ENCODE measurements at places on chromosomes 11 and 22. TPM values are rescaled to one million over a fixed set of nuclear protein-coding genes. Genes with fewer than 3 reads are reported as not detected.

DNA sequence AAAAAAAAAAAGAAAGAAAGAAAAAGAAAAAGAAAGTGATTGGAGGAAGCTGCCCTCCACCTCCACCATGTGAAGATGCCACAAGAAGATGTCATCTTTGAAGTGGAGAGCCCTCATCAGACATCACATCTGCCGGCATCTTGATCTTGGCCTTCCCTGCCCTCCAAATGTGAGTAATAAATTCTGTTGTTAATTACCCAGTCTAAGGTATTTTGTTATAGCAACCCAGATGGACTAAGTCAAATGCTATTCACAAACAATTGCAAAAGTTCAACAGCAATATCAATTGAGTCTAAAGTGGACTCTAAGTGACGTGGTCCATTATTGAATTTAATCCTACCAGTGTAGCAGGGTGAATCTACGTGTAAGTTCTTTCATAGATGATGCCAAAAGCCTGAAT lies 55.9 kb upstream of the NUP160 start:
- H3K4me1 ChIP-seq = no peaks in the 10 kb centered on the region
- no peak for DNase-seq
- H3K36me3 ChIP-seq = no peaks in the 10 kb centered on the region

Gene PMM1
- total RNA-seq = 40.8 TPM

Gene CCDC116
- not detected for total RNA-seq

DNA sequence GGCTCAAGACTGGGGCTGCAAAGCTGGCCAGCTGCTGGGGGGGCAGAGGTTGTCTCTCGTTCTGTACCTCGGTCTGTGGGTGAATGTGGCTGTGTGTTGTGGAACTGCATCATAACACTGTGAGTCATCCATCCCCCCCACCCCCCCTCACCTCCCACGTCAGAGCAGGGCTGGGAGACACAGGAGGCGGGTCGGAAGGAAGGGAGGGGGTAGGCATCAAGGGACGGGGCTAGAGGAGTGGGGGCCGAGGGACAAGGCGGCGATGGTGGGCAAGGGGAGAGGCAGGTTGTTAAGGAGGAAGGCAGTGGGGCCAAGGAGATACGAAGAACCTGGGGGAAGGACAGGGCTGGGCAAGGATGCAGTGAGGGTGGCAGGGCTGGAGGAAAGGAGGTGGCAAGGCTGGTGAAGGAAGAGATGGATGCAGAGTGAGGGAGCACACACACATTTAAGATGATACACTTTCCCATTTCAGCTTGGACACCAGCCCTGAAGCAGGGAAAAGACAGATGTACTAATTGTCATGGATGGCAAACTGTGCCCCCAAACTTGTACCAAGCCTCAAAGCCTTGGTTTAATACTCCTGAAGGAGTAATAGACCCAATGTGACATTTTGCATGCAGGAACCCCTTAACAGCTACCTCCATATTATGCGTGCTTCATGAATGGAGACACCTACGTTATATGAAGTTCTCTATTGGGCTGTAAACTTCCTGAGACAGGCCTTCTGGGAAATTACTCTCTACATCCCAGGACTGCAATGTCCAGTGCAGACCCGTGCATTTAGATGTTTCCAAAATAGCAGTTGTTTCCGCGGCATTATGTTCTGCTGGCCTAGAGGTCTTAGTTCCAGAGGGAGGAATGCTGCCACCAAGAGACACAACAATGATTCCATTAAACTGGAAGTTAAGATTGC lies at the start of gene YPEL4:
Gene YPEL4, minus strand, starts transcription at position 87 of the 913 bp plus-strand sequence. CDS start 2,805 bp downstream, outside the sequence.
- peak within 1 kb of the TSS; percentile 74 for H3K27ac ChIP-seq
- H3K4me3 ChIP-seq = peak within 1 kb of the TSS; percentile 42

- H3K27ac ChIP-seq = no peak overlapping the region
- no peaks in the 10 kb centered on the region for H3K36me3 ChIP-seq
- H3K4me3 ChIP-seq = no peak overlapping the region
- H3K4me1 ChIP-seq = no peaks in the 10 kb centered on the region
- H3K27me3 ChIP-seq = no peaks in the 10 kb centered on the region
These were observed 859.3 kb downstream of the BRD1 start for GRCh38 chr22:48968201-48968959.

GRCh38 chr11:65292890-65293289 lies 21.8 kb upstream of the CDC42EP2 start:
- no peak overlapping the region for H3K4me3 ChIP-seq
- no peaks in the 10 kb centered on the region for H3K27me3 ChIP-seq
- peak overlapping the region; percentile 82 for H3K27ac ChIP-seq
- H3K36me3 ChIP-seq = no peaks in the 10 kb centered on the region
- H3K4me1 ChIP-seq = peaks cover 82% of the 10 kb centered on the region

DNA sequence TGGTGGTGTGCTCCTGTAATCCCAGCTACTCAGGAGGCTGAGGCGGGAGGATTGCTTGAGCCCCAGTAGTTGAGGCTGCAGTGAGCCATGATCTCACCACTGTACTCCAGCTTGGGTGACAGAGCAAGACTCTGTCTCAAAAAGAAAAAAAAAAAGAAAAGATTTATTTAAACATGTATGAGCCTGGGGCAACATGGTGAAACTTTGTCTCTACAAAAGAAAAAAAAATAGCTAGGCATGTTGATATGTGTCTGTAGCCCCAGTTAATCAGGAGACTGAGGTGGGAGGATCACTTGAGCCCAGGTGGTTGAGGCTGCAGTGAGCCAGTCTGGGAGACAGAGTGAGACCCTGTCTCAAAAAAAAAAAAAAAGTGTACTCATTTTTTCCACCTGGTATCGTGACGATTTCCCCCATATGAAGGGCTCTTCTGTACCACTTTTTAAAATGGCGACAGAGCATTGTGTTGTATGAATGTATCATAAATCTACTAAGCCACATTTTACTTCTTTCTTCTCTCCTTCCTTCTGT lies 16.4 kb upstream of the KCTD14 start:
- H3K36me3 ChIP-seq = no peaks in the 10 kb centered on the region
- peak overlapping the region; percentile 3 for H3K27ac ChIP-seq
- DNase-seq = no peak

DNA sequence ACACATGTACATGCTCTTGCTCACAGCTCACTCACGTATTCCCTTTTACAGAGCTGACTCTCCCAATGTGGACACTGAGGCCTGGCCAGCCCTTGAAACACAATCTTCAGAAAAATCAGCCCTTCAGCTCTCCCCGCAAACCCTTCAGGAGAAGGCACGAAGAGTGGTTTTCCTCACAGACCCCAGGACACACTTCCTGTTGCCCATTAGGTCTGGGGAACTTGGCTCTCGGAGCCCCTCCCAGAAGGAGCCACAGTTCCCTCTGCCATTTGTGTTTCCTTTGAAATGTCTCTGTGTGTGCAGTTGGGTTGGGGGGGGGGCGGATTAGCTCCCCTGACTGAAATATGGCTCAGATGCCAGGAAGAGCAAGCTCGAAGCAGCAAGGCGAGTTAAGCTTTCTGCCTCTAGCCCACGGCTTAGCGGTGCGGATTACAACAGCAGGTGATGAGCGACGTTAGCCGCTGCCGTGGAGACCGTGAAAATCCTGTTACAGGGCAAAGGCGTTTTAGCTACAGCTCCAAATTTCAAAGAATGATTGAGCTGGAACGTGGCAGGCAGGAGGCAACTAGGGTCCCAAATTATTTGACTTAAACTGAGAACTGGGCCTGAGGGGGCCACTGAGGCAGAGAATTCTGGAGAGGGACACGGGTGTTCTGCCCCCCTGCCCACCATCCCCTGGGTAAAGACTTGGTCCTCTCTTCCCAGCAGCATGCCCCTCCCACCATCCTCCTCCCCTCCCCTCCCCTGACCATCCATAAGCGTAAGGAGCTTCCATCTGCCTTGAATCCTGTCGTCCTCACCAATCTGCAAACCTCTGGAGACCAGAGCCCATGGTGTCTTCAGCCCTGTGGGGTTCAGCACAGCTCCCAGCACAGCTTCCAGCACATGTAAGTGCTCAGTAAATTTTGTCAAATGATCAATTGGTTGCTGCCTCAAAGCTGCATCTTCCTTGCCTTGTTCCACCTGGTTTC lies 598.6 kb downstream of the BUD13 start:
- no peak overlapping the region for H3K27ac ChIP-seq
- H3K4me1 ChIP-seq = no peaks in the 10 kb centered on the region
- DNase-seq = peak; percentile 70
- no peaks in the 10 kb centered on the region for H3K36me3 ChIP-seq
- H3K4me3 ChIP-seq = no peak overlapping the region
- H3K27me3 ChIP-seq = no peaks in the 10 kb centered on the region

Gene DDTL
- total RNA-seq = not detected

Gene BLID
- total RNA-seq = 5.9 TPM

DNA sequence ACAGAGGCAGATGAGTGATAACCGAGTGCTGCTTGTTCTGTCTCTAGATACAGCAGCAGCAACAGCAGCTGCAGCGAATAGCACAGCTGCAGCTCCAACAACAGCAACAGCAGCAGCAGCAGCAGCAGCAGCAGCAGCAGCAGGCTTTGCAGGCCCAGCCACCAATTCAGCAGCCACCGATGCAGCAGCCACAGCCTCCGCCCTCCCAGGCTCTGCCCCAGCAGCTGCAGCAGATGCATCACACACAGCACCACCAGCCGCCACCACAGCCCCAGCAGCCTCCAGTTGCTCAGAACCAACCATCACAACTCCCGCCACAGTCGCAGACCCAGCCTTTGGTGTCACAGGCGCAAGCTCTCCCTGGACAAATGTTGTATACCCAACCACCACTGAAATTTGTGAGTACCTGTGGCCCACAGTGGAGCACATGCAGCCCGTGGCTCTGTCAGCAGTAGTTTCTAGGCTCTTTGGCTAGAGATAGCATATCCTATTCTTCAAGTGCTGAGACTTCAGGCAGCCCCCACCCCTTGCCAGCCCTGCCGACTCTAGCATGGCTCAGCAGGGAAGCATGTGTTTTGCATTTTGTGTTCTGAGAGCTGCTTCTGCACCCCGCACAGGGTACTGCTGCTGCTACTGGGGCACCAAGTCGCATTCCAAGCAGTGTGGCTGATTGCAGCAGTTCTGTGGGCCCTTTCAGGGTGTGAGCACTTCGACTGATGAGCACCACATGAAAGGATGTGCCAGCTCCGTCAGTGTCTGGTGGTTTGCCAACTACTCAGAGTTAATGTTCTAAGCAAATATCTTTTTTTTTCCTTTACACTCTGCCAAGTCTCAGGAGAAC lies 59.2 kb downstream of the MED15 start:
- H3K4me1 ChIP-seq = peaks cover 66% of the 10 kb centered on the region
- H3K36me3 ChIP-seq = peaks cover 53% of the 10 kb centered on the region
- H3K27me3 ChIP-seq = no peaks in the 10 kb centered on the region
- DNase-seq = no peak
- H3K27ac ChIP-seq = peak overlapping the region; percentile 71
- H3K4me3 ChIP-seq = no peak overlapping the region

Gene DMC1
- 12.3 TPM for total RNA-seq

GRCh38 chr11:129248618-129249017 lies 56.5 kb upstream of the ARHGAP32 start:
- H3K27ac ChIP-seq = no peak overlapping the region
- peaks cover 11% of the 10 kb centered on the region for H3K4me1 ChIP-seq
- no peaks in the 10 kb centered on the region for H3K27me3 ChIP-seq
- no peak for DNase-seq
- no peak overlapping the region for H3K4me3 ChIP-seq
- no peaks in the 10 kb centered on the region for H3K36me3 ChIP-seq

DNA sequence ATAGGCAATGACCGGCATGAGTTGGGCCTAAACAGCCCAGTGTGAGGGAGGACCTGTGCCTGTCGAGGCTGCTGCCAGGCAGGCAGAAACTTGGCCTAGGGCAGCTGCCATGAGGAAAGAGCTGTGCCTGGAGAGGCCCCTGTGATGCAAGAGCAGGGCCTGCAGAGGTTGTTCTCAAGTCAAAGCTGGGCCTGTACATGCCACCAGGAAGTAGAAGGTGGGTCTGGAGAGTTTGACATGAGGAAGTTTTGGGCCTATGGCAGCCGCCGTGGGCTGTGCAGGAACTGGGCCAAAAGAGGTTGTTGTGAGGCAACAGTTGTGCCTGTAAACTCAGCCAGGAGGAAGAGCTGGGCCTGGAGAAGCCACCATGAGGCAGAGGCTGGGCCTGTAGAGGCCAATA lies 43.2 kb downstream of the OR4C45 start:
- no peaks in the 10 kb centered on the region for H3K4me1 ChIP-seq
- no peaks in the 10 kb centered on the region for H3K27me3 ChIP-seq
- no peak for DNase-seq
- H3K4me3 ChIP-seq = no peak overlapping the region
- H3K27ac ChIP-seq = no peak overlapping the region

GRCh38 chr11:68838572-68838964 lies 3.1 kb downstream of the CPT1A start:
- peak overlapping the region; percentile 98 for H3K4me3 ChIP-seq
- H3K4me1 ChIP-seq = peaks cover 62% of the 10 kb centered on the region
- no peaks in the 10 kb centered on the region for H3K36me3 ChIP-seq
- no peaks in the 10 kb centered on the region for H3K27me3 ChIP-seq
- no peak for DNase-seq

GRCh38 chr11:131465746-131466145 lies 95.3 kb downstream of the NTM start:
- DNase-seq = no peak
- H3K36me3 ChIP-seq = no peaks in the 10 kb centered on the region
- no peaks in the 10 kb centered on the region for H3K27me3 ChIP-seq

DNA sequence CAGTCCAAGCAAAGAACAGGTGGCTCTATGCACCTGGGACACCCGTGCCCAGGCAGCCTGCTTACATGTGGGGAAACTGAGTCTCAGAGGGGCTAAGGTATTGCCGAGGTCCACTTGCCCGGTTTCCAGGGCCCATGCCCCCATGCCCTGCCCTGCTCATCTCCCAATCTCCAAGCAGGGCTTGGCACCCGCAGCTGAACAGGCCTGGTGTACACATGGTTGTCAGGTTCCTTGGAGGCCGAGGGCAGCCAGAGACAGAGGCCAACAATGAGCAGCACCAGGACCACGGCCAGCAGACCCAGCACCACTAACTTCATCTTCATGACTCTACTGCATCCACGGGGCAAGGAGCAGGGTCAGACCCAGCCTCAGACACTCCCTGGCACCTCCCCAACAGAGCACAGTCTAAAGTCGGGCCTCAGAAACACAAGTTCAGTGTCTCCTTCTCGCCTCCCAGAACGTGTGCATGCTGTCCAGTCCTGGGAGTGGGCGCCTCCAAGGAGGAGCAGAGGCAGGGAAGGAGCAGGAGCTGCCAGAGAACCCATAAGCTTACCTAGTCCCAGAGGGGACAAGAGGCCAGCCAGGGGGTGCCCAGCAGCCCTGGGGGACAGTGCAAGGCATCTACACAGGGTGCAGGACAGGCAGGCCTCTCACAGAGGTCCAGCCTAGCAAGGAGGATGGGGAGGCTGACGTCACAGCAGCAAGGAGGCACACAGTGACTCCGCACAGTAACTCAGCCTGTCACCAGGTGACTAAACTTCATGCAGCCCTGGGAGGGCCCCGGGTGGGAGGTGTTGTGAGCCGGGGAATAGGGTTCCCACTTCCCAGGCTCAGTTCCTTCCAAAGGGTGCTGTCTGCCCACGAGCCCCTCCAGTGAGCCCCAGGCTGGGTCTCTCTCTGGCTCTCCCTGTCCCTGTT lies 20.2 kb upstream of the RGL4 start:
- no peak for DNase-seq
- H3K4me3 ChIP-seq = no peak overlapping the region
- no peaks in the 10 kb centered on the region for H3K4me1 ChIP-seq
- no peaks in the 10 kb centered on the region for H3K36me3 ChIP-seq

- no peaks in the 10 kb centered on the region for H3K4me1 ChIP-seq
- H3K4me3 ChIP-seq = no peak overlapping the region
- no peak for DNase-seq
- no peaks in the 10 kb centered on the region for H3K36me3 ChIP-seq
These were observed 32.9 kb upstream of the CD5 start for GRCh38 chr11:61069427-61069826.

Data from vagina (tissue), 2 donors.